Dorsolateral prefrontal cortex (tissue), 122 donors: ENCODE measurements at places on chromosomes 2 and 18.

- DNase-seq = no peak
These were observed 21.0 kb downstream of the SLC25A52 start for GRCh38 chr18:31739651-31740050.

- no peak for DNase-seq
These were observed 13.3 kb downstream of the RELCH start for GRCh38 chr18:62200121-62200914.

GRCh38 chr18:55790296-55790695, 202.3 kb upstream of the TCF4 start:
- no peak for DNase-seq

DNA sequence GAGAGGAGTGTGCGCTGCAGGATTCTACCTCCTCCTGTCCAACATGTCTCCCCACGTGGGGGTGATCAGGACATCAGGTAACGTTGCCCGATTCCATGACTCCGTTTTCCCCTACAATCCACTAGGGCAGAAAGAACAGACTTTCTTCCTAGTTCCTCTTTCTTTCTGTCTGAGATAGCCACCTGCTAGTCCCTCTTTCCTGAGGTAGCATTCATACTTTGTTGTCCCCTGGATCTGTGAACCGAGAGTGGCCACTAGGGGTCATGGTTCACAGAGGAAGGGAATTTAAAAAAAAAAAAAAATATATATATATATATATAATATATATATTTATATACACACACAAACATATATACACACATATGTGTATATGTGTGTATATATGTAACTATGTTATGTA, 210.0 kb upstream of the ZNF521 start:
- no peak for DNase-seq

DNA sequence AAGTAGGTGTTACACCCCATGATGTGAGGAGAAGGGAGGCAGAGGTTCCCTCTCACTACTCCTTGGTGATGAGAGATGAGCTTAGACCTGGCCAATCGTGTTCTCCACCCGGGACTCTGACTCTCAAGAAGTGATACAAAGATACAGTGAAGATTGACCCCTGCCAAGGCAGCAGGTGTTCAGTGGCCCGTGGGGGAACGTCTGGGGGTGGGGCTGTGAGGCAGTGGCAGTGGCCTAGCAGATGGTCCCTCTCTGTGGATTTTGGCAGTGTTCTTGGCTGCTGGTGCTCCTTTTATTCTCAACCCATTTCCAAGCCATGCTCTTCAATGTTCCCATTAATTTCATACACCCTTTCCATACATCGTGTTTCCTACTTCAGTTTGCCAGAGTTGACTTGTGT, 120.4 kb upstream of the NEDD4L start:
- DNase-seq = no peak
